ENCODE measurements at places on chromosomes 1 and 21.

- no peak for DNase-seq
Measured at GRCh38 chr1:109740615-109741373, at the start of gene GSTM3. Gene GSTM3 (minus strand): TSS chr1:109741038. CDS start chr1:109740287, 751 bp downstream.

- no peak for DNase-seq
Measured at GRCh38 chr1:3298197-3298596, 156.3 kb upstream of the ARHGEF16 start.

DNA sequence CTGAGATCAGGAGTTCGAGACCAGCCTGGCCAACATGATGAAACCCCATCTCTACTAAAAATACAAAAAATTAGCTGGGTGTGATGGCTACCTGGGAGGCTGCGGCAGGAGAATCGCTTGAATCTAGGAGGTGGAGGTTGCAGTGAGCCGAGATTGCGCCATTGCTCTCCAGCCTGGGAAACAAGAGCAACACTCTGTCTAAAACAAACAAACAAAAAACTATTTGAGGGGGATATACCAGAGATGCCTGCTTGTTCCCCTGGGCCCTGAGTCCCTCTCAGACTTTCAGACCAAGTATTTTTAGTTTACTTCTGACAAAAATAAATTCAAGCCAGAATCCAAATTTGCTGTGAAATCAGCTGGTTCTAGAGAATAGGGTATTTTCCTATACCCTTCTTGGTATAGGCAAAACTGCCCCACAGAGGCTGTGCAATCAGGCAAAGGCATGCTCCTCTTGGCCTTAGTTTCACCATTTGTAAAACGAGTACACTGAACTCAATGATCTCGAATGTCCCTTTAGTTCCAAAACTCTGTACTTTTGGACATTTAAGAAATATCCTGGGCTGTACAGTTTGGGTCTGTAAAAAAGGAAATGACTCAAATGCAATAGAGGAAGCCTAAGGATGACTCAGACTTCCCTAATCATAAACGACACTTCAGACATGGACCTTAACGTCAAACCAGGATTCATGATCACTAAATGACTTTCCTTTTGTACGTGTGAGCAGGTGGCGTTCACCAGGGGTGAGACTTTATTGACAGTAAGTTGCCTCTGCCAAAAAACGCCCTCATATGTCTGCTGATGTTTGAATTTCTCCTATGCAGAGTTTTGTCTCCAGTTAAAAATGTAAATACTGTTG lies 16.1 kb downstream of the ENSA start:
- DNase-seq: no peak

- DNase-seq: no peak
Measured at GRCh38 chr1:195960580-195960979, 647.7 kb downstream of the KCNT2 start.

- no peak for DNase-seq
Measured at GRCh38 chr1:179883040-179883744, 1.1 kb downstream of the TOR1AIP1 start.

DNA sequence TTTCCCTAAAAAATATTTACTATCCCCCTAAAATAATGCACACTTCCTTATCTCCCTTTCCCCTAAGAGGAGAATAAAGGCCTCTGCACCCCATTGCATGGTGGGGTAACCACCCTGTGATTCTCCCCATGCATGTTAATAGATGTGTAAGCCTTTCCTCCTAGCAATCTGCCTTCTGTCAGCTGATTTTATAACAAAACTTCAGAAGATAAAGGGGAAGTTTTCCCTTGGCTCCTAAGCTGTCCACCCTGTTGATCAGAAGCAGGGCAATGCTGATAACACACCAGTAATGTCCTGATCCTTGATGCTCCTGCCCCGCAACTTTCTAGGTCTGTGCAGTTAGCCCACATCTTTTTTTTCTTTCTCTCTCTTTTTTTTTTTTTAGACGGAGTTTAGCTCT lies 11.4 kb upstream of the RNF187 start:
- DNase-seq: no peak

DNA sequence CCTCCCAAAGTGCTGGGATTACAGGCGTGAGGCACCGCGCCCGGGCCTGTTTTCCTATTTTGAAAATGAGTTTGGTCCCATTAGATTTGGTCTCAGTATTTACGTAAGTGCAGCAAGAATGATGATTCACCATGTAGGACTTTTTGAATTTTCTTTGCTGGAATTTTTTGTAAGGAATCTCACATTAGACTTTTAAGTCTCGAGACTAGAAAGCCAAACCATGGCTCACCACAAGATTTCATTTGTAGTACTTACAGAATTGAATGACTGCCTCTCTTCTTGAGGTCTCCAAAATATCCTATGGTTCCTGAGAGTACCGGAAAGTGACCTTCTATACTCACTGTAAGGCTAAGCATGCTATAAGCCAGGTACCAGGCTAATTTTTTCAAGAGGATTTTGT lies 325 bp downstream of the OR14A2 start:
- DNase-seq: no peak

DNA sequence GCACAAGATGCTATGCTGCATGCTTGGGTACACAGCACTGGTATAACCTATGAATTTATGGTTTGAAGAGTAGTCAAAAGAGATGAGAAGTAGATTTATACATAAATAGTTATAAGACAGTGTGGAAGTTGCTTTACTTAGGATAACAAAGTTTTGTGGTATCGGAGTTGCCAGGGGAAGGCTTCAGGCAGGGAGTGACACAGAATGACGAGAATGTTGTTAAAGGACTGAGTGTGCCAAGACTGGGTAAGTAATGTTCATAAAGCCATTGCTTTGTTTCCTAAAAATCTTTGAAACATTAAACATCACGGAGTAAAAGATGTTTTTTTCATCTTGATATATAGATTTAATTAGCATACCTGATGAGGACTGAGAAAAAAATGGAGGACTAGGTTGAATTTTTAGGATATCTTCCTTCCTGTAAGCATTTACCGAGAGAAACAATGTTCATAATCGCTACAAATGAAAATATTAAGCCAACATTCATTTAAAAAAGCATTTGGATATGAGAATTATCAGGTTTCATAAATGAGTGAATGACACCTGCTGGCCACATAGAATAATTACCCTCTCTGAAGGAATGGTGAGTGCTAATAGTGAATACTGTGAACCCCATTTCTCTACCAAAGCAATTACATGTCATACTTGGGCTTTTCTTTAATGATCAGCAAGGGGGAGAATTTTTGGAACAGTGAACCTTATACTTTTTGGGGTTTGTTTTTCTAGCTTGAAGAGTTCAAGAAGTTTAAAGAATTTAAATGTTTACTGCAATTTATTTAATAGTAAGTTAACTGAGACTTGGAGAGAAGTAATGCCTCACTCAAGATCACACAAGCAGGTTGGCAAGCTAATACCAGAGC lies 28.4 kb downstream of the EXTL2 start:
- DNase-seq: no peak

DNA sequence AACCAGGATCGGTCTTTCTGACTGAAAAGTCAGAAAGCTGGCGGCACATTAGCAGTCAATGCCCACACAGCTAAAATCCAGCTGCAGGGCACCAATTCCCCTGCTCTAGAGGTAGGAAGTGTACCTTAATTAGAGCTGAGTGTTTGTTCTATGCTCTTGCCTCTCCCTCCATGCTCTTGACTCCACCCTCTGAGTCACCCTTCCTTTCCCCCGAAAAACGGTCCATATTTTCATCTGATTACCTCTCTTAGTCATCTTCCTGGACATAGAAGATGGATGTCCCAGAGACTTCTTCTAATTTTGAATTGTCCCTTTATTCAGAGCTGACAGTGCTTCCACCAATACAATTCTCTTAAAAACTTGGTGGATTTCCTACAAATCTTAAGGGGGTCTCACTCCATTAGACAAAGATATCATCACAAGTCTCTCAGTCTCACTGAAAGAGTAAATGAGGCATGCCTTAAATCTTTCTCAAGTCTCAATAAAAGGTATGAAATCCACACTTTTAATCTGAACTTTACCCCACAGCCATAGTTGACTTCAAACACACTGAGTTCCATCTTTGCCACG lies 44.1 kb upstream of the SLC19A1 start:
- DNase-seq: no peak

DNA sequence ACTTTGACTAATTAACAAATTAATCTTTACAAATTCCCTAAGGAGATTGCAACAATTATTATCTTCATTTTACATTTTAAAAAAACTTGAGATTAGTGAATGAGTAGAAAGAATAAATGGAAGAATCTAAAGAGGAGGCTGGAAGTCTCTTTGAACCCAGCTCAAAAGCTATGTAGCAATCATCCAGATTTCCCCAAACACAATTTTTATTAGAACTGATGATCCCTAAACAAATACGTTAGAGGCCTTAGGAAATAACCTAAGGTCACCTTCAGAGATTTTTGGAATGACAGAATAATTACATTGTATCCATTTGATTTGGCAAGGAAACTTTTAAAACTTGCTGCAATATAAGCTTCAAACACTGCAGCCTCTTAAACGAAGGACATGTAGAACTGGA lies 242.4 kb upstream of the LYPLAL1 start:
- no peak for DNase-seq

All from cerebellar nuclear complex (tissue), 1 donor.